ENCODE measurements at places on chromosomes 12 and 14.

- no peak for DNase-seq
Measured at GRCh38 chr12:94309373-94309772, 150.3 kb downstream of the CEP83 start.

DNA sequence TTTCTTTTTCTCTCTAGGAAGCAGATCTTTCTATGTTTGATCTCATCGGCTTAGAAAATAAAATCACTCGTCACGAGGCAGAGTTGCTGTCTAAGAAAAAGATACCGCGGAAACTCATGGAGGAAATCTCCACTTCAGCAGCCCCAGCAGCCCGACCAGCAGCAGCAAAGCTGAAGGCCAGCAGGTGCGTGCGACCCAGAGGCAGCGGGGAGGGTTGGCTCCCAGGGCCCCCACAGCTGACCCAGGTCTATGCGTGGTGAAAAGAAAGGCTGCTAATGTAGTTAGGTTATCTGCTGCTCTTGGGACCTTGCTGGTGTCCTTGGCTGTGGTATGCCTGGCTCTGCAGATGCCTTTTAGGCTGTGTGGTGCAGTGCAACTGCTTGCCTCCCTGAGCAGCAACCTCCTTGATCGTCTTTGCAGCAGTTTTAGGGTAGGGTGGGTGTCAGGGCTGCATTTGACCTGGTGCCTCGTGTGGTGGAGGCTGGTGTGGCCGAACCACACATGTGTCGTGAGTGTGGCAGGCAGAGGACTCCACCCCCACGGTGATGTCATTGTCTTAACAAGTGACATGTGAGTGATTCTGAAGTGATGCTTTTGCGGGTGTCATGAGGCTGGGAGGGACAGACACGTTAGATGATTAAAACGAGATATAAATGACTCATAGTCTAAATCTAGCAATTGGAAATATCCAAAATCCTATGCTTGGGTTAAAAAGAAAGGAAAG, 68.6 kb downstream of the EP400 start:
- DNase-seq: no peak

DNA sequence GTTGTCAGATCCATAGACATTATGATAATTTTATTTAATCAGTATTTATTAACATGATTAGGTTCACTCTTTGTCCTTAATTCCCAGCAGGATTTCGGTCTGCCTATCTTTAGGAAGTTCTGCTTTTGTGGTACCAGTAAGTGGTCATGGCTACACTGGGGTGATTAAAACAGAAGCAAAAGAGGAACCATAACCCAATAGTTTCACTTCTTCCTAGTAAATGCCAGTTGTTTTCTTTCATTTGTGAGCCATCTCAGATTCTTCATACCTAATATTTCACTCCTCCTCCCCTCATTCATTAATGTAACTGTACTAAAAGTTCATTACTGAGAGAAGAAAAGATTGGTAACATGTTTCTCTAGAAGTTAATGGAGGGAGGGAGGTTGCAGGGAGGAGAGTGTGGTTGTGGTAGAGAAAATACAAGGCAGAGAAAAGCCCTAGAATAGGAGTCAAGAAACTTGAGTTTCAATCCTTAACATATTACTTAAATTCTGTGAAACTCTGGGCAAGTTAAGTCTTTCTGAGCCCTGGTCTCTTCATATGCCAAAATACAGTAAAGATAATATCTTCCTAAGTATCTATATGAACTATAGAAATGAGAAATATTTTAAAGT, 101.2 kb downstream of the PEBP1 start:
- no peak for DNase-seq

DNA sequence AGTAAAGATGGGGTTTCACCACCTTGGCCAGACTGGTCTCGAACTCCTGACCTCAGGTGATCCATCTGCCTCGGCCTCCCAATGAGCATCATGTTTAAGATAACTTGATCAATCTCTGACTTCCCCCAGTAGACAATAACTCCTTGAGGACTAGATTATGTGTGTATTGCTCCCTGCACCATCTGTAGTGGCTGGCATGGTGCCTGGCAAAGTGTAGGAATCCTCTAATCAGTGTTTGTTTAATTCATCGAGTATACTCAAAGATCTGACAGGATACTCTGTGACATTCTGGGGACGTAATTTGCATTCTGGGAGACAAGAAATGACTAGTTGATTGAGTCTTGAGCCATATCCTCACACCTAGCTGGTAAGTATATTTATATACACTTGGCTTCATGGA, 873.5 kb upstream of the TMEM132C start:
- DNase-seq: no peak

GRCh38 chr12:124479680-124480468, 87.5 kb downstream of the NCOR2 start:
- DNase-seq: no peak

DNA sequence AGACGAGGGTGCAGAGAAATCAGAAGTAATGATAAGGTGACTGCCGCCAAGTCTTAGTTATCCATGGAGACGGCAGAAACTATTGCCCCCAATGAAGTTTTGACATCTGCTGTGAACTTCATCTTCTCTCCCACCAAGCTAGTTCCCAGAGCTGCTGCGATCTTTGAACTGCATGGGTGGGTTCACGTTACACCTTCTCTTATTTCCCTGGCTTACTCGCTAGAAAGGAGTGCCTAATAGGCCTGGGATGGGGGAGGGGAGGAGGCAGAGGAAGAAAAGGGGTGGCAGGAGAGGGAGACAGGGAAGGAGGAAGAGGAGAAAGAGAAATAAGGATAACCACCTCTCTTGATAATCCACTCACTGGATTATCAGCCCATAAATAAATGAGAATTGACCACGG, 157.1 kb downstream of the NTF3 start:
- no peak for DNase-seq

- no peak for DNase-seq
Measured at GRCh38 chr14:69877492-69877891, 1.7 kb upstream of the SMOC1 start.

GRCh38 chr14:38866461-38866860, 236.6 kb downstream of the SEC23A start:
- no peak for DNase-seq

DNA sequence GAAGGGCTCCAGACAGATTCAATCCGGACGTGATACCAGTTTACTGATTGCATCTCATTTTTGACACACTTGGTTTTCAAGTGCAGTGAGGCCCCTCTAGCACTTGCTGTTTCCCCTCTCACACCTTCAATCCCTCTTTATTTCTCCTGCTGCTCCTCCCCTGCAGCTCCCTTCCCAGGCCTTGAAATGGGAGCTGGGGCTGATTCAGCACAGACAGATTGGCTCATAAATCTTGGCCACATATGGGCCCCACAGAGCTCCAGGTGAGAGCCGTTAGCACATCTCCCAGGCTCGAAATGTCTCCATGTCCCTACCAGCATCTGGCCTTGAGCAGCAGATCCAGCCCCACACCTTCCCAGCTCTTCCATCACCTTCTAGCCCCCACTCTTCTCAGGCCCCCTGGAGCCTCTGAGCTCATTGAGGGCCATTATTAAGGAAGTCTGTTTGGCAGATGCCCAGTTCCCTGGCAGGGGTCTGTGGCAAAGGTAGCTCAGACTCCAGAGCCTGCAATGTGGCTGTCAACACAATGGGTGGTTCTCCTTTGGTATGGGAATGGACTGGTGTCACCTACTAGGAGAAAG, 220.3 kb upstream of the FKBP4 start:
- DNase-seq: no peak

GRCh38 chr14:72291908-72292688, 359.9 kb downstream of the RGS6 start:
- DNase-seq: no peak

DNA sequence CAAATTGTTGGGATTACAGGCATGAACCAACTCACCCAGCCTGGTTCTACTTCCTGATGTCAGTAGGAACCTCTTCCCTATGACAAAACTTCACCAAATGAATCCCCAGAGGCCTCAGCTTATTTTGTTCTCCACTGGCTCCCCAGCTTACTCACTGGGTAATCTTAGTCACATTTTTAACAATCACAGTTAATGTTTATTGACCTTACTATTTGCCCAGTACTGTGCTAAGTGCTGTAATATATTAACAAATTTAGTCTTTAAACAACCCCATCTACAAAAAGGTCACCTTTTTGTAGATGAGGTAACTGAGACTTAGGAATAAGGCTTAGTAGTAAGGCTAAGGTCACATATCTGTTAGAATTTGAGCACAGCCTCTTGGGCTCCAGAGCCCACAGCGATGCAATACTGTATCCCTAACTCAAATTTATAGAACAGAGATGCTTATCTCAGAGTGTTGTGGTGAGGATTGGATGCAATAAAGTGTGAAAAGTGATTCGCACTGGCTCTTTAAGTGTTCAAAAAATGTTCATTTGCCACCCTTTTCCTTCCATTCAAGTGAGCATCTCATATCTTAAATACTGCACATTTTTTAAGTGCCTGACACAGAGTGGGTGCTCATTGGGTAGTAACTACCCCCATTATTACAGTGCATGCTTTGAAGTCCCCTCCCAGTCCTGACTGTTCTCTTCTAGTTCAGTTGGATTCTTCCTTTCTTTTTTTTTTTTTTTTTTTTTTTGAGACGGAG, 146.4 kb upstream of the ARHGAP5 start:
- DNase-seq: no peak

- no peak for DNase-seq
Measured at GRCh38 chr14:51697848-51698247, 46.1 kb downstream of the FRMD6 start.

DNA sequence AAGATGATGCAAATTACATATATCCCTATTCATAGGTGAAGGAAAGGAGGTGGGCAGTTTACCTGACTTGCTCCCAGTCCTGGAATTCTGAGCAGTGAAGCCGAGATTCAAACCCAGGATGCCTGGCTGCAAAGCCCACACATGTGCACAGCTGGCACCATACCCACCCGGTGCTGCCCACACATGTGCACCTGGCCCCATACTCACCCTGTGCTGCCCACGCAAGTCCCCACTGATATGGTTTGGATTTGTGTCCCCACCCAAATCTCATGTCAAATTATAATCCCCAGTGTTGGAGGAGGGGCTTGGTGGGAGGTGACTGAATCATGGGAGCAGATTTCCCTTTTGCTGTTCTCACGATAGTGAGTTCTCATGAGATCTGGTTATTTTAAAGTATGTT, 179.2 kb upstream of the C14orf180 start:
- DNase-seq: no peak

- DNase-seq: no peak
Measured at GRCh38 chr12:110669193-110669502, 19.8 kb downstream of the HVCN1 start.

DNA sequence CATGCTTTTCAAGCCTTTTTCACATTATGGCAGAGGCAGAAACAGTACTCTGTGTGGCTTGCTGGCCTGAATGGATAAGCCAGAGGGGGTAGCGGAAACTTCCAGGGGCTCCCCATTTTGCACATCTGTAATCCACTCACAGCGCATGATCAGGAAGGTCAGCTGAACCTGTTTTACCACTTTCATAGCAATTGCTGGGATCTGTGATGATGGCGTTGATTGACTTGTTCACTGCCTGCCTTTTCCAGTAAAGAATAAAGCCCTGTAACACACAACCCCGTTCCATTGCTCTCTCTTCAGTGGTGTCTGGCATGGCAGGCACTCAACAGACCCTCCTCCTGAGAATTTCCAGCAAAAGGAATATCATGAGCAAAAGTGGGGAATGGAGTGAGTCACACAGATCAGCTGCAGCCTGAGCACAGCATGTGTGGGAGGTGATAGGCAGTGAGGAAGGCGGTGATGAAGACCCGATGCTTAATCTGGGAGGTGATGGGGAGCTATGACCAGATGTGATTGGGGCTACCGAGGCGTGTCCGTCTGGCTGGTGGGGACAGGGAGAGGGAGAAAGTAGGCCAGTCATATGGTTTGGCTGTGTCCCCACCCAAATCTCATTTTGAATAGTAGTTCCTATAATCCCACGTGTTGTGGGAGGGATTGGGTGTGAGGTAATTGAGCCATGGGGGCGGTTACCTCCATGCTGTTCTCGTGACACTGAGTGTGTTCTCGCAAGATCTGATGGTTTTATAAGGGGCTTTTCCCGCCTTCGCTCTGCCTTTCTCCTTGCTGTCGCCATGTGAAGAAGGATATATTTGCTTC, 44.7 kb upstream of the CHST11 start:
- no peak for DNase-seq

DNA sequence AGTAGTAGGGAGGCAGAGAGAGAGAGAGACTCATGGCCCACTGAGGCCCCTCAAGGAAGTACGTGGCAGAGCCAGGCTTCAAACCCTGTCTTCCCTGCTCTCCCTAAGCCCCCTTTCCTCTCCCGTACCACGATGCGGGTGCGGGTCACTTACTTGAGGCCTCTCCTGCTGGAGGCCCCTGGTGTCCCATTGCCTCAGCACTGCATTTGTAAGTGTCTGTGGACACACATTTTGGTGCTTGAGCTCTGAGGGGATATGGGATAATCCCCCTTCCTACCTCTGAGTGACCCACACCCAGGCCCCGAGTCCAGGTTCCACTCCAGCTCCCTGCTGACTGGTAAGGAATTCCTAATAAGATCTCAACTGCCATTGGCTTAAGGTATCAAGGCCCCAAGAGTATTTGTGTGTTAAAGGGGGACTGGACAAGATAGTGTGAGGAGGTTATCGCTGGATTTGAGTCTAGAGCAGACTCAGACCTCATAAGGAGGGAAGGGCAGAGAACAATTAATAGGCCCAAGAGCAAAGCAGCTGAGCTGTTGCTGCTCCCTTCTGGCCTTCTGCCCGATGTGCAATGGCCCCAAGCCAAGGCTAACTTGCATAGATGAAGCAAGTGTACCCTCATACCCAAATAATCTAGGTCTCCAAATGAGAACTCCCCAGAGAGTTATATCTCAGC, 71.9 kb downstream of the CRACR2A start:
- no peak for DNase-seq

DNA sequence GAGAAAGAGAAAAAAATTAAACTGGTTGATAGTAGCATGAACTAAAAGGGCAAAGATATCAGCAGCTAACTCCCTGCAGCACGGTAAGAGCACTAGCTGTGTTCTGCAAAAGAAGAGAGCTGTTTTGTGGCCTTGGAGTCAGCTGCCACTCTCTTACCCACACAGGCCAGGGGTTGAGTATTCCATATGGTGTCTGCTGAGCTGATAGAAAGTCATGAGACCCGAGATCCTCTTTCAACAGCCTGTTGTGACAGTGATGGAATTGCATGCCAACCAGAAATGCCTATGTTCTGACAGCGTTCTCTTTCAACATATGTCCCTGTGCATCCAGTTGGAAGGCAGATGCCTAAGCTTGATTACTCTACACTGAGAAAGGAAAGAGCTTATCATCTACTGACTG, 39.9 kb downstream of the TMTC1 start:
- DNase-seq: no peak

DNA sequence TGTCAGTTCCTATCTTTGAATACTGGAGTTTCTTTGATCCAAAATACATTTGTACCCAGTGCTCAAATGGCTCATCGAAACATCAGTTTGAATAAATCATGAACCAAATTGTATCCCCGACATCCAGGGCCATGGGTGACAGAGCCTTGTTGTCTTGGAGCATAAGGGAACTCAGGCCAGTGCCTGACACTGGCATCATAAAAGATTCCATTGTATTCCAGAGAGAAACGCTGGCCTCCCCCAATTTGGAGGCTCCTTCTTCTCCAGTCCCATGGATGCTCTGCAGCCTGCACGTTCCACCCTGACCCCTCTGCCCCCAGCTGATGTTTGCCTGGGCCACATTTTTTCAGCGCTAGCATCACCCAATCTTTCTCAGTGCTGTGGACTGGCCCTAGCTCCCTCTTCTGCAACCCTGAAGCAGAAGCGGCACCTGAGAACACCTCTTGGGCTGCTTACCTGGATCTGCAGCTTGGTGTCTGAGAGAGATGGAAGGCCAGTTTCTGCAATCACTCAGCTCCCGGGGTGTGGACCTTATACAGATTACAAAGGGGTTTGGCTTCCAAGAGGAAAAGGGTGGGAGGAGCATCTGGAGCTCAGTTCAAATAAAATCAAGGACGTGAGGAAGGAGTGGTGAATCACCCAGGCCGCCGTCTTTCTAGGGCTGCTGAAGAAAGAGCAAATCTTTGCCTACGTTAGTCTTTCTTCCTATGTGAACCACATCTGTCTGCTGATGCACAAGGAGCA, at the start of gene RNASE1:
Gene RNASE1 (minus strand): TSS at position 504 of the 744 bp plus-strand sequence. CDS start 776 bp downstream, outside the sequence.
- no peak for DNase-seq
